GM06990 (cell line): ENCODE measurements at places on chromosomes 3 and 15.

DNA sequence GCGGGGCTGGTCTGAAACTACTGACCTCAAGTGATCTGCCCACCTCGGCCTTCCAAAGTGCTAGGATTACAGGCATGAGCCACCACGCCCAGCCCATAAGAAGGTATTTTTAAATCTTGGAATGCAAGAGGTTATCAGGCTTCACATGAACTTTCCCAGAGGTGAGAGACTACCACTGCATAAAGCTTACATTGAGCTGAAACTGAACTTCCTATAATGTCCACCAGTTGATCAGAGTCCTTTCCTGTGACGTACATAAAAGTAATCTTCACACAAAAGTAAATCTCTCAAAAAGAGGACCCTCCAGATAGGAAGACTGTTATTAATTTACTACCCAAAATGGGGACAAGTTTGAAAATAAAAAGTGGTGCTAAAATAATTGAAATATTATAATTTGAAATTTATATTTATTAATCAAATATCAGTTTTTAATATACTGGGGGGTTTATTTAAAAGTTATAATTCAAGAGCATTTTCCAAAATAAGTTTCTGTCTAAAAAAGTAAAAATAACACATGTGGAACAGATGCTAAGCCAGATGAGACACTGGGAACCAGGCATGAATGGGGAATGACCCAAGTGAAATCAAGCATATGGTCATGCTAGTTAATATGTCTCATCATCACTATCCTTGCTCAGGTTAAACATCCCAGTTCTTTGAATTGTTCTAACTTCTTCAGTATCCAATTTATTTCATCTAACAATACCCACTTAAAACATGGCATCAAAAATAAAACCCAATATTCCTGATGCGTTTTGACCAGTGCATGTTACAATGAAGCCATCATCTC is 269.9 kb upstream of the UBE2E2 start:
- no peak for DNase-seq

- no peak for DNase-seq
These were observed 152.9 kb upstream of the LPP start for GRCh38 chr3:188001093-188001492.

DNA sequence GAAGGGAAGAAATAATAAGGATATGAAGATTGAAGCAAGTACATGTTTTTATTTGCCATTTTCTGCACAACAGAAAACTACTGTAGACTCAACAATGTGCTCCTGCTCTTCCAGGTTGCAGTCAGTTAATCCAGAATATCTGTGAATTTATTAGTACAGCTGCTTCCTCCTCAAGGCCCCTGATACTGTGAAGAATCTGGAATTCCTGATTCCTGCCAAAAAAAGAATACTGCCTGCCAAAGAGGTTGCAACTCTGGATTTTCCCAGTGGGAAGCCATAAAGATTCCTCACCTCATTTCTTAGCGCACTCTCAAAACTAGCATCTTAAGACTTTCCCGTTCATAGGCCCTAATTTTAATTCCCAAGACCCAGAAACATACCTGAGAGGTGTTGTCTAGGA is 33.6 kb upstream of the LRRC3B start:
- DNase-seq = no peak

GRCh38 chr3:11552289-11553264 is 91.1 kb downstream of the VGLL4 start:
- no peak for DNase-seq

GRCh38 chr15:44207643-44208042 is 12.6 kb upstream of the FRMD5 start:
- no peak for DNase-seq

GRCh38 chr3:149277331-149277813 is 55.7 kb upstream of the CP start:
- no peak for DNase-seq

DNA sequence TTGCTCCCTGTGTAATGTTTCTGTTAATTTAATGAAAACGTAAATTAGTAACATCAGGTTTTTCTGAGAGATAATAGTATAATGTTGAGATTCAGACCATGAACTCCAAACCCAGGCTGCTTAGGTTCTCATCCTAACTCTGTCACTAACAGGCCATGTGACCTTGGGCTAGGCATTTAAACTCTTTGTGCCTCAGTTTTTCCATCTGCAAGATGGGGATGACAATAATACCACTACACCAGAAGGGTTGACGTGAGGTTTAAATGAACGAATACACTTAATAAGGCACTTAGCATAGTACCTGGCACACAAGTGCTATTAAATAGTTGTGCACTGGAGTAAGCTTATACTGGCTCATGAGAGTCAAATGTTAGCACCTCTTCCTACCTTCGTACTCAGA is 370.8 kb downstream of the MAGI1 start:
- DNase-seq = no peak

DNA sequence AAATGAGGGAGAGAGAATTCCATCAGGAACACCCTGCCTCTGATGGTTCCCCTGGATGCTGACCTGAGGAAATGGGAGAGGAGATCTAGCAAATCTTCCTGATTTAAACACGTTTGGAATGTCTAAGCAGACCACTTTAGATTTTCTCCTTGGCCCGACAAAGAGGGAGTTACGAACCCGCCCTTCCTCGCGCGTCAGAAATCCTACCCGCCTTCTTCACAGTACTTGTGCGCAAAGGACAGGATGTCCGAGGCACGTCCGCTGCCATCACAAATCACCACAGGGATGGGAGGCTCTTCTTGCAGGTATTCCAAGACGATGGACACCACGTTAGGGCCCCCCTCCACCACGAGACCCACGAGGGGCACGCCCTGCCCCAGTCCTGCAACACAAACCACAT is 38.6 kb downstream of the TRPM1 start:
- DNase-seq = no peak

DNA sequence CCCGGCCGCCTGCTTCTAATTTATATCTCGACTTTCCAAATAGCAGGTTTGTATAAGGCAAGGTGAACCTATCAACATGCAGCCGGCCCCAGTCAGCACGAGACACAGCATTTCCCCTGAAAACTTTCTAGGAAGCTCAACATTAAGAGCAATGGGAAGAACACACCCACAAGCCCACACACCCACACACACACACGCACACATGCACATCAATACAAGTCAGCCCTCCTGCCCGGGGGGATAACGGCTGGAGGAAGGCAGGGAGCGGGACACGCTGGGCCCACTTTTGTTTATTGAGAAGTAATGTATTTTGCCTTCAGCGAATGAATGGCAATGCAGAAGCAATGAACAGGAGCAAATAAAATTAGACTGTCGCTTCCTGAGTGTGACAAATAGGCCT is 83.5 kb downstream of the PCSK6 start:
- DNase-seq = no peak

DNA sequence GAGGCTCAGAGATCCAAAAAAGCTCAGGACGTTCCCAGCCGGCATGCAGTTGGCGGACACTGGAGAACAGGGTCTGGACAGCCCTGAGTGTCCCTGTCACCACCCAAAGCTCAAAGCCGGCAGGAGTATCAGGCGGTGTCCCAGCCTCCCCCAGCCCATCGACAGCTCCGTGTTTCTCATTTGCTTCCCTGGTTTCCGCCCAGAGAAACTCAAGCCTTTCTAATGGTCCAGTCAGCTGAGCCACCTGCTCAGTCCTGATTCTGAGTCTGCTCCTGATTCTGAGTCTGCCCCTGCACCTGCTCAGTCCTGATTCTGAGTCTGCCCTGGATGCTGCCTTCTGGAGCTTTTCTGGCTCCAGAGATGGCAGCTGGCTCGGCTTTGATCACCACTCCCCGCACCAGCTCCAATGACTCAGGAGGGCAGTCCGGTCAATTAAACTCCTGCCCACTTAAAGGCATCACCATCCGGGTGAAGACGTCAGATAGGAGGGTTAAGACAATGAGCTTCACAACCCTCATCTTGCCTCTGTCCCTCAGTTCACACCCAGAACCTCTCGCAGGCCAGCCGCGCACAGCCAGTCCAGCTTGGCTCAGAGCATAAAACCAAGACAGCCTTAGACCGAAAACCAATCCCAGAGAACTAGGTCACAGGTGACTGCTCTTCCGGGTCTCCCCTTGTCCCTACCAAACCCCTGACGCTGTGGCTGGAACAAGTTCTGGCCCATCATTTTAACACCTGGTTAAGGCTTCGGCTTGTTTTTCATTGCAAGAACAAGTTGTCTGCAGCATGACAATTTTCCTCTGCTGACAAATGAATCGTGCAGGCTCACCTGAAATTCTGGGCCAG is 6.8 kb downstream of the PCSK6 start:
- no peak for DNase-seq

DNA sequence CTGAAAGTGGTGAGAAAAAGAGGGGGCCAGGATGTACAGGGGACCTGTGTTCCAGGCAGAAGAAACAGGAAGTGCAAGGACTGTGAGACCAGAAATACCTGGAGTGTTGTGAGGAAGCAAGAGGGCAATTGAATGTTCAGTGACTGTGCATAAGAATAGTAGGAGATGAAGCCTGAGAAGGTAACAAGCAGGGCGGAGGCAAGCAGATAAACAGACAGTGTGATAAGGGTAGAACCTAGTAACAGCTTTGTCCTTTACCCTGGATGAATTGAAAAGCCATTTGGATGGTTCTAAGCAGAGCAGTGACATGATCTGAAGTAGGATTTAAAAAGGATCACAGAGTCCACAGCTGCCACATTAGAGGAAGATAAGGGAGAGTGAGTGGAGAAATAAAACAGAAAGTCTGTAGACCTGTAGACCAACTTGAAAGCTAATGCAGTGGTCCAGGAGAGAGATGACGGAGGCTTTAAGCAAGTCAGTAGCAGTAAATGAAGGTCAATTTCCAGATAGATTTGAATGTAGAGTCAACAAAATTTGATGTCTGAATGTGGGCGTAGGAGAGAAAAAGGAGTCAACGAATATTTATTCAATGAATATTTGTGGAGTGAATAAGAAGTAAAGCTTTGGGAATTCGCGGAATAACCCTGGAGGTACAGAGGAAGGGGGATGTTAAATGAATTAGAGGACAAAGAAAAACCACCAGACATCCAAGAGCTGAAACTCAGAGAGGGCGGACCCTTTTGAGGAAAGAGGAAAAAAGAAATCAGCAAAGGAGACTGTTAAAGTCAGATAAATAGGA is 4.2 kb upstream of the PLOD2 start:
- no peak for DNase-seq

GRCh38 chr3:59872128-59872527 is 822.3 kb upstream of the CFAP20DC start:
- no peak for DNase-seq

DNA sequence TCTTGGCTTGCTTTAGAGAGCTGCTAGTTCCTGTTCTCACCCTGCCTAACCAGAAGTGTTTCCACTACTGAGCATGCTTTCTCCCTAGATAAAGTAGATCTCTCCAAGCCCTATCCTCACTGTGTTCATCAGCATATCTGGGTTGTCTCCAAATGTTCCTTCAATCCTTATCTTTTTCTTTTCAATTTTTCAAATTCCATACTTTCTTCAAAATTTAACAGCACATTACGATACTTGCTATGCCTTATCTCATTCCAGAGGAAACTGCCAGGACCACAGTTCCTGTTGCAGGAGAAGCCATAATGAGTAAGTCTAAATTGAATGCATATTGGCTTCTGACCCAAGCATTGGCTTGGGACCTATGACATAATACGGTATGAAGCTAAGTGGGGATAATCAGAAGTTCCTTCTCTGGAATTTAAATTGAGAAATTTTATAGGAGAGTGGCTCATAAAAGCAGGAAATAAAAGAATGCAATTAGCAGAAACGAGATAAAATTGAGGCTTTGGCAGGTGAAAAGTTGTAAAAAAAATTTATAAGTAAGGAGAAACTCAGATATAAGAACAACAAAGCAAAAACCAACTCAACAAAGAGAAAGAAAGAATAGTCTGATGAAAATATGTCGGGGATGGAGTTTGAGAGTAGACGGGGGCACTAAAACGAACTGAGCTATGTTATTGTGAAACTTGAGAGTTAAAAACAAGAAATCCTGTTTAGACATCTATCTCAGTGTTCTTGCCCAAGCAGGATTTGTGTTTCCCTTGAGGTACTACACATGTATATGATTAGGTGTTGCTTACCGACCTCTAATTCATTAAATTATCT is 631.7 kb upstream of the CCDC54 start:
- DNase-seq = no peak

DNA sequence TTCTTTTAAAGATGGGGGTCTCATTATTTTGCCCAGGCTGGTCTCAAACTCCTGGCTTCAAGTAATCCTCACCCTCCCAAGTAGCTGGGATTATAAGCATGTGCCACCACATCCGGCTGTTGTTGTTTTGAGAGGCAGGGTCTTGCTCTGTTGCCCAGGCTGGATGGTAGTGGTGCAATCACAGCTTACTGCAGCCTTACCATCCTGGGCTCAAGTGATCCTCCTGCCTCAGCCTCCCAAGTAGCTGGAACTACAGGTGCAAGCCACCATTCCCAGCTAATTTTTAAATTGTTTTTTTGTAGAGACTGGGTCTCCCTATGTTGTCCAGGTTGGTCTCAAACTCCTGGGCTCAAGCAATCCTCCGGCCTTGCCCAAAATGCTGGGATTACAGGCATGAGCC is 105.5 kb downstream of the SENP2 start:
- DNase-seq = no peak

- DNase-seq = no peak
These were observed 21.3 kb upstream of the CXCR6 start for GRCh38 chr3:45922039-45922326.

DNA sequence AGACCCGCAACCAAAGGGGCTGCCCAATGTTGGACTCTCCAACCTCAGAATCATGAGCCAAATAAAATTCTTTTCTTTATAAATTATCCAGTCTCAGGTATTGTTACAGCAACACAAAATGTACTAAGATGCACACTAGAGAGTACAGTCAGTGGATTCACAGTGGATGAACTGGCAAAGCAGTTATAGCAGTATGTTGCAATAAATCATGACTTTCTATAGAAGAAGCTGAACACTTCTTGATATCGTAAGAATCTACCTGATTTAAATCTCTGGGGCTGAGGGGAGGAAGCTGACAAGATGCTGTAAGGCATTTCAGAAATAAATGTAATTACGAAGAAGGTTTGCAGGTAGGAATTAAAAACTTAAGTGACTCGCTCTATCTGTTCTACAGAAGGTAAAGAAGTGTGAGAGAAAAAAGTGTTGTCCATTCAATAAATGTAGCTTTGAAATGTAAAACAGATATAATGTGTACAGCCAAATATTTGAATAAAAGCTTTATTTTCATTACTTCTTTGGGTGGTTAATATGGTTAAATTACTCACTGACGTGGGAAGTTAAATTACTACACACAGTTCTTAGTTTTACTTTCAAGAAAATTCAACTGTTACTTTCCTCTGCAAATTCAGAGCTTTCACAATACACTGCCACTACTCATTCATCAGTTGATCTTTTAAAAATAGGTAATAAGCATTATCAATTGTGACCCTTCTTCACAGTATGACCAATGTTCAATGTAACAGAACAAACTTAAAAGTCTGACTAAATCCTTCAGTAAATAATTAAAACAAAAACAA is 439.1 kb downstream of the SHQ1 start:
- DNase-seq = no peak

DNA sequence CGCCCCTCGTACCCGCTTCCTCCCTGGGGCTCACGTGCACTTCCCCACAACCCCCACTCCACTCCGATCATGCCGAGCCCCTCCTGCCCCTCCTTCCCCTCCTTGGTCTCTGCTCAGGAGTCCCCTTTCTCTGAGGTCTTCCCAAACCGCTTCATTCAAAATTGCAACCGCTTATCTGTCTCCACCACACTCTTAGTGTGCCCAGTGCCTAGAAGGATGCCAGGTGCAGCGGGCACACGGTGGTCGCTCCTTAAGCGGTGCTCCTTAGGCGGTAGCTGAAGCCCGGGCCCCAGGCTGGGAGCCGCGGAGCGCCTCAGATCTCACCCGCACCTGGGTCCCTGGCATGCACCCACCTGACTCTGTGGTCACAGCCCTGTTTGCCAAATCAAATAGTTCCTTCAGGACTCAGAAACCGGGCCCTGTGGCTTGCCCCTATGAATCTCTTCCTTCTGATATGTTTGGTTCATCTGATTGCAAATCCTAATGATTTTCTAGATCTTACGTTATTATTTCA is 524.5 kb downstream of the OCA2 start:
- DNase-seq = peak; percentile 2
